ENCODE measurements at places on chromosomes 4 and X. TPM values are rescaled to one million over a fixed set of nuclear protein-coding genes. Genes with fewer than 3 reads are reported as not detected.

Gene TKTL2
- not detected for total RNA-seq

Gene PNMA5
- not detected for total RNA-seq

Gene APOO
- total RNA-seq = 32.0 TPM

Gene PARM1
- 0.40 TPM for total RNA-seq

Gene OFD1
- total RNA-seq = 11.9 TPM

Gene NPFFR2
- not detected for total RNA-seq

Gene VCX3A
- not detected for total RNA-seq

Gene PAGE2
- total RNA-seq = not detected

Gene TMPRSS11B
- total RNA-seq = not detected

Gene BTC
- 1.2 TPM for total RNA-seq

Gene VBP1
- 62.9 TPM for total RNA-seq

Gene NPY1R
- not detected for total RNA-seq

Gene ZNF674
- total RNA-seq = 4.4 TPM

Gene INTS6L
- total RNA-seq = 0.31 TPM

Gene ARSJ
- total RNA-seq = 7.2 TPM

Gene MGST2
- total RNA-seq = 49.8 TPM

Gene MAPK10
- total RNA-seq = 0.50 TPM

Gene SPIN3
- 7.1 TPM for total RNA-seq

Gene PABPC4L
- total RNA-seq = 0.03 TPM

Gene EGF
- 0.33 TPM for total RNA-seq

Gene CDKL2
- total RNA-seq = 0.42 TPM

Gene CASP3
- total RNA-seq = 20.9 TPM

Gene ARR3
- total RNA-seq = not detected

Gene EIF2S3
- 134 TPM for total RNA-seq

Gene ETNPPL
- not detected for total RNA-seq

Gene ARX
- 0.39 TPM for total RNA-seq

Gene NLGN3
- total RNA-seq = 0.84 TPM

Gene NAA11
- not detected for total RNA-seq

Gene HSFX4
- total RNA-seq = not detected

Gene CSN1S1
- total RNA-seq = not detected

Gene PITX2
- 1.5 TPM for total RNA-seq

Gene MGAT4D
- total RNA-seq = not detected

Gene TRAM1L1
- 0.40 TPM for total RNA-seq

Gene ATP2B3
- total RNA-seq = 0.07 TPM

Gene ANAPC10
- total RNA-seq = 10.0 TPM

Gene GC
- not detected for total RNA-seq

Gene TEX13B
- total RNA-seq = not detected

Gene CXorf65
- not detected for total RNA-seq

Gene PLAC1
- 0.75 TPM for total RNA-seq

Gene ALB
- 0.19 TPM for total RNA-seq

Gene NSG1
- total RNA-seq = 7.2 TPM

Gene DHRSX
- 43.4 TPM for total RNA-seq

Gene NAP1L3
- 0.27 TPM for total RNA-seq

Gene TIGD4
- 0.17 TPM for total RNA-seq

Gene STATH
- not detected for total RNA-seq

Gene CYLC1
- not detected for total RNA-seq

Gene F8A3
- 1.0 TPM for total RNA-seq

Gene CMC4
- total RNA-seq = 16.7 TPM

Gene FGF13
- total RNA-seq = 0.07 TPM

Gene SPANXA2
- 0.40 TPM for total RNA-seq

Gene PWWP3B
- not detected for total RNA-seq

Gene FRG2
- not detected for total RNA-seq

Gene PIGA
- 8.1 TPM for total RNA-seq

Gene CTAG2
- not detected for total RNA-seq

Gene POLN
- total RNA-seq = 0.70 TPM

Gene MAGEA10
- 0.07 TPM for total RNA-seq

Gene PRR27
- total RNA-seq = not detected
